ENCODE measurements at places on chromosomes 6 and 20.

DNA sequence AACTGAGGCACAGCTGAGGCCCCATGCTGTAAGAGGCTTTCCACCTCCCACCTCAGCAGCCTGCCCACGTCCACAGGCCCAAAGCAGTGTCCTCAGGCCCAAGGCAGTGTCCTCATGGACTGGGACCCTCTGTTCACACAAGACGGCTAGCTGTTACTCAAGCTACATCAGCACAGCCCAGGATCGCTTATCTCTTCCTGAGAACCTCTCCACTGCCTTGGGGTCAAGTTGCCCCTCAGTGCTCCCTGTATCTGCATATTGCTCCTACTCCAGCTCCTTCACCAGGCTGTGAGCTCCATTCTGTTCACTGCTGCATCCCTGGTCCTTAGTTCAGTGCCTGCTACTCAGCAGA is 208.8 kb upstream of the TAB2 start:
- no peak for DNase-seq

GRCh38 chr6:75217193-75217592 is 11.3 kb upstream of the COL12A1 start:
- DNase-seq, result peak; percentile 55

DNA sequence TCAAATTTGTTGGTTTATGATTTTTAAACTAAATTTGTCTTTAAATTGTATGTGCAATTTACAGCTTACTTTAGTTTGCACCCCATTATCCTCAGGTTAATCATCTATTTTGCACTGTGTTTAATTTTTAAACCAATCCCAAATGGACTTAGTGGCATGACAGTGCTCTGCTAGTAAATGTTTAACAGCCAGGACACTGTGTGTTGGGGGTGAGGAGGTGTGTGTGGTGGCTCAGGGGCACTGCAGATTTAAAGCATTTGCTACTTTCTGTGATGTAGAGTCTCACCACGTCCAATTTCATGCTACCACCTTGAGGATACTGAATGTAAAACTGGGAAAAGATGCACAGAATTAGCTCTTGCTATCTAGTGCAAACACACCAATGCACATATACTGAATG is 225.7 kb downstream of the HAO1 start:
- no peak for DNase-seq

- no peak for DNase-seq
Observed at GRCh38 chr6:13135152-13135551, 193.2 kb downstream of the TBC1D7 start.

DNA sequence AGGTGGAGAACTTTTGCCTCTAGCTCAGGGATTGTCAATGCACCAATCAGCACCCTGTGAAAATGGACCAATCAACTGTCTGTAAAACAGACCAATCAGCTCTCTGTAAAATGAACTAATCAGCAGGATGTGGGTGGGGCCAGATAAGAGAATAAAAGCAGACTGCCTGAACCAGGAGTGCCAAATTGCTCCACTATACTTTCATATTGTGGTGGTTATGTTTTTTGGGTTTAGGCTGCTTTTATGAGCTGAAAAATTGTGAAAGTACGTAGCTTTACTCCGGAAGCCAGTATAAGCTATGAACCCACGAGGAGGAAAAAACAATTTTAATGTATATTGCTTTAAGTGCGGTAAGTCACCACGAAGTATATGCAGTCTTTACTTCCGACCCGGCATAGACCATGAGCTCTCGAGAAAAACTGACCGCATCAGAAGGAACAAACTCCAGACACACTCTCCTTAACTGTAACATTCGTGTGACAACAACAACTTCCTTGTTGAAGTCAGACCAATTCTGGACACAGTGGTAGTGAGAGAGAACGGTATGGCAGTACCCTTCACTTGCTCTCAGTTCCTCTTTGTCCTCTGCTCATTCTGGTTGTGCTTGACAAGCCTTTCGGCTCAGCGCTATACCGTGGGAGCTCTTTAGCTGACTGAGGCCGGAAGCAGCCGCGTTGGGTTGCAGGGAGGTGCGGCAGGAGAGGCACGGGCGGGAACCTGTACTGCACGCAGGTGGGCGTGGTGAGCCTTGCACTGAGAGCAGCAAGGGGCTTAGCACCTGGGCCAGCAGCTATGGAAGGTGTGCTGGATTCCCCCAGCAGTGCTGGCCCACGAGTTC is 81.9 kb upstream of the E2F3 start:
- no peak for DNase-seq

GRCh38 chr20:58868795-58869194 is 16.3 kb downstream of the GNAS start:
- no peak for DNase-seq

GRCh38 chr6:29834564-29835436 is 7.2 kb downstream of the HLA-G start:
- DNase-seq, result peak; percentile 33

DNA sequence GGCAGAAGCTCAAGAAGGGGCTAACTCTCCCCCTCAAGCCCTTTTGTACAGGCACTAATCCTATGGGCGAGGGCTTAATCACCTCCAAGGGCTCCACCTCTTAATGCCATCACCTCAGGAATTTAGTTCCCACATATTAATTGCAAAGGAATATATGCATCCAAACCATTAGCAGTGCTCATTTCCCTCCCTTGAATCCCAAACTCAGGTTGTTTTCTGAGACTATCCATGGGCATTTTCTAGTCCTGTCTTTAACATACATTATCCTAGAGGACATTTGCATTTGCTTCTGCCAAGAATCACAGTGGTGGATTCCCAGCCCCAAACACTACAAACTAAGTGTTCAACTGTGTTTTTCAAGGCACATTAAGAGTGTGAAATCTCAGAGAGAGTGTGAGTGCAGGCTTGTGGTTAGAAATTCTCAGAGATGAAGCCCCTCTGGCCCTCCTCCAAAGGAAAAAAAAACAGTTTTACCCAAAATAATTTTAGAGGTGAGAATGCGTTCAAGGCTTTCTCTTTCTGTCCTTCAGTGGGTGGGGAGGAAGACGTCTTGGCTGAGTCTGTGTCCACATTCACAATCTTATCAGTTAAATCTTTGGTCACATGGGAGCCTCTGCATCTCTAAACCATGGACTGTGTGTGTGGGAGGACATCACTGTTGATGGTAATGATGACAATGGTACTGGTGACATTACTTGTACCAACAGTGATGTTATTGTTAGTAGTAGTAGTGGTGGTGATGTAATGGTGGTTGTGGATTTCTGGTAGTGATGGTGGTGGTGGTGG is 59.3 kb downstream of the SYNDIG1 start:
- DNase-seq, result no peak

DNA sequence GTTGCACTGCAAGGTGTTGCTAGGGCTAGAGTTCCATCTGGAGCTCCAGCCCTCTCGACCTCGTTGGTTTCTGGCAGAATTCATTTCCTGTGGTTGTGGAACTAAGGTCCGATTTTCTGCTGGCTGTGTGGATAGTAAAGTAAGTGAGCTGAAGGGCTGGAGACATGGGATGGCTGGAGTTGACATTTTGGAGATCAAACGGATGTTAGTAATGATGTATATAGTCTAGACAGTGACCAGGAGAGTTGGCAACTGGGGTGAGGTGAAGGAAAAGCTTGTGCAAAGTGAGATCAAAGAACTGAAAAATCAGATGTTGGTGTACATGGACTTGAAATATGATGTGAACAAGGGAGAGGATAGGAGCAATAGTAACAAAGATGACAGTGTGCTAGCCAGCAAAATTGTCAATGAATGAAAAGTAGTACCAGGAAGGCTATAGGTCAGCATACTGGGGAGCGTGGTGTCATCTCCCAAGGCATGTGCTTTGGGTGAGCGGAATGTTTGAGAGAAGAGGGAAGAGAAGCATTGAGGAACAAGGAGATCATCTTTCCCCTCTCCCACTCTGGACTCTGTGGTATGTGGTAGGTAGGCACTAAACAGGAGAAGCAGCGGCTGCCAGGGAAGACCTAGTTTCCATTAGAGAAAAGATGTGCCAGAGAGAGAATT is 7.8 kb downstream of the QRSL1 start:
- no peak for DNase-seq

- DNase-seq, result no peak
Observed at GRCh38 chr6:168926306-168926705, 327.3 kb downstream of the THBS2 start.

GRCh38 chr6:20657274-20657800 is 123.1 kb downstream of the CDKAL1 start:
- DNase-seq, result no peak

DNA sequence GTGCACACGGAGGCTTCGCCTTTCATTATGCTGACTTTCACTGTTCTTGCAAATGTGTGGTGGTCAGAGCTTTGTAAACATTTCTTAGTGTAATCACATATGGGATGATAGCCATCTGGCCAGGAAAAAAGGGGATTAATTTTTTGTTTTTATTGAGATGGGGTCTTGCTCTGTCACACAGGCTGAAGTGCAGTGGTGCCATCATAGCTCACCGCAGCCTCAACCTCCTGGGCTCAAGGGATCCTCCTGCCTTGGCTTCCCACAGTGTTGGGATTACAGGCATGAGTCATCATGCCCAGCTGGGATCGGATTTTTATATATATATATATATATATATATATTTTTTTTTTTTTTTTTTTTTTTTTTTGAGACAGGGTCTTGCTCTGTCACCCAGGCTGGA is 11.0 kb upstream of the TIAM2 start:
- DNase-seq, result peak; percentile 56

- DNase-seq, result no peak
Observed at GRCh38 chr6:33981421-33981820, 164.5 kb downstream of the GRM4 start.

DNA sequence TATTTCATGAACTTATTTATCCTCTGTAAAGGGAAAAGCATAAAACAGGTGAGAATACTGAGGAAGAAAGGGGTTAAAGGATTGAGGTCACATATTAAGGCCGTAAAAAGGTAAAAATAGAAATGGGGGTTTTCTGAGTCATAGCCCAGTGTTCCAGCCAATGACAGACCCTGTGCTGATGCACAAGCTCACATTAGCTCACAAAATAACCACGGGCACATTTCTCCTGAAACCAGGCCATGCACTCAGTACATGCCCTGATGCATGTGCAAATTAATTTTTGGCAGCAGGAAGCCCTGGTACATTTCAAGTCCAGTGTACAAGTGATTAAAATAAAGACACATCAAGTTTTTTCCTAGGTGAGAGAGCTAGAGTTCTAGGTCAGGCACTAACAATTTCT is 194.4 kb downstream of the TMEM200A start:
- DNase-seq, result no peak

DNA sequence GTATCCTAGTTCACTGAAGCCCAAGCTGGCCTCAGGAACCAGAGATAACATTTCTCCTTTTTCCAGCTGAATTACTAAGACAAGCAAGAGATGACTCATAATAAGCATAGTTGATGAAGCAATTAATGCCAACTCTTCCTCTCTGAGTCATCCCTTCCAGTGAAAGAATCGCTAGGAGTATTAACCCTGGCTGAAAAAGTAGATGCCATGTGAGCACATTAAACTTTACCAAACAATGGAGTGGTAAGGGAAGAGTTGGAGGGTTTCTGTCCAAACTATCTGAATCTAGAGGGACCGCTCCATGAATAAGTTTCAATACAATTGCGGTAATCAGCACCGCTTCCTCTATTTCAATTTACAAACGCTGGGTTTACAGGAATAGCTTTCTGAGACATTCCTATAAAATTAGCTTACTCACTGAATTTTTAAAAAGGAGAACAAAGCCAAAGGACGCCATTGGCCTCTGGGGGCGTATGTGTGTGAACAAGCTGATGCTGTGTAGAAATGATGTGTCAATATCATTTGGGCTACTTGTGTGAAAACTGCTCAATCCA is 48.3 kb downstream of the ATXN1 start:
- peak; percentile 93 for DNase-seq

GRCh38 chr6:116461331-116461931 is at the start of gene CALHM6:
Gene CALHM6 (plus strand): TSS chr6:116461375. CDS start chr6:116461930, 555 bp downstream.
- DNase-seq, result no peak

GRCh38 chr20:33009214-33010132 is 2.0 kb downstream of the BPIFB2 start:
- no peak for DNase-seq

- DNase-seq, result no peak
Observed at GRCh38 chr6:1702580-1703051, 92.9 kb downstream of the FOXC1 start.

- DNase-seq, result no peak
Observed at GRCh38 chr20:59378396-59378795, 78.0 kb downstream of the EDN3 start.

GRCh38 chr6:44169154-44169553 is 10.5 kb downstream of the CAPN11 start:
- DNase-seq, result no peak

DNA sequence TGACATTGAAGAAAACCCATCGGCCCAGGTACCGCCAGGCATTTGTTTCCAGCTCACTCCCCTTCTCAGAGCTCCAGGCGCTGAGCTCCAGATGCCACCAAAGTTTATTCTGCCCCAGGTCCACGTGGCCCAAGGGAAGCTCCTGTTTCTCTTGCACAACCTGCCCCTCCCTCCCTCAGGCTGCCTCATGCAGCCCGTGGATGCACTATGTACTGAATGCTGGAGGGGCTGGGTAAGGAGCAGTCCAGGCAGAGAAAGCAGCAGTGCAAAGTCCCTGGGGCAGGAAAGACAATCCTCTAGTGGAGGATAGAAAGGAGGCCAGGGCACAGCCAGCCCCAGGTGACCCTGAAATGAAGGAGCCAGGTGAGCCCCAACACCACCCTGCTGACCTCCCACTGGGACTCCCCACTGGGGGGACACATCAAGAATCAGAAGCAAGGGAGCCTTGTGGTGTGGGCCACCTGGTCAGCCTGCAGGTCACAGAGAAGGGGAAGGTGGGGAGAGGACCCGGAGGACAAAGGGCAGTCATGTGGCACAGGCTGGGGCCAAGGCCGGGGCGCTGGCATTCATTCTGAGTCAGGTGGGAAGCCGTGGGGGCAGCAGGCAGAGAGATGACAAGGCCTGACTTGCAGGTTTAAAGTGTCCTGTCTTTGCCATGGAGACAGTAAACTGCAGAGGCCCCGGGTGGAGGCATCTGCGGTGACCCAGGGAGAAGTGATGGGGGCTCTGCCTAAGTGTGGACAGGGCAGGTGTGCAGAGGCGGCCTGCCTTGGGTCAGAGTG is 230.1 kb downstream of the PREX1 start:
- DNase-seq, result no peak

GRCh38 chr6:27049863-27050781 is 197.4 kb upstream of the PRSS16 start:
- no peak for DNase-seq

DNA sequence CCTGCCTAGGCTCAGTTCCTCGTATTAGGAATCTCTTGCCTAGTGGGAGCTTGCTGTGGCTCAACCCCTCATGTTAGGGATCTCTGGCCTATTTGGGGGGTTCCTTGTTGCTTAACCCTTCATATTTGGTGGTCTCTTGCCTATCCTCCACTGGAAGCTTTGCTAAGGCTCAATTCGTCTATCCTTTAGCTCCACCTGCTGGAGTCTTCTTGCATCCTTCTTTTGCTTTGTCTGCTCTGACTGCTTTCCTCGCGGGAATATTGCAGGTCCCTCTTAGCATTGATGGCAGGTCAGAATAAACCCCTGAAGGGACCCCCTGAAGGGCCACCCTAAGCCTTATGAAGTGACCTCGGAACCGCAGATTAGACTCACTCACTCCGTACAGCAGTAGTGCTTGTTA is 203.0 kb upstream of the TBX18 start:
- peak; percentile 81 for DNase-seq

- DNase-seq, result no peak
Observed at GRCh38 chr20:36587388-36588070, 14.1 kb downstream of the TGIF2 start.
